NCI-H345 (cell line): ENCODE measurements at places on chromosomes 4 and X.

- DNase-seq, result no peak
These were observed 73.1 kb upstream of the EPGN start for GRCh38 chr4:74235135-74235534.

DNA sequence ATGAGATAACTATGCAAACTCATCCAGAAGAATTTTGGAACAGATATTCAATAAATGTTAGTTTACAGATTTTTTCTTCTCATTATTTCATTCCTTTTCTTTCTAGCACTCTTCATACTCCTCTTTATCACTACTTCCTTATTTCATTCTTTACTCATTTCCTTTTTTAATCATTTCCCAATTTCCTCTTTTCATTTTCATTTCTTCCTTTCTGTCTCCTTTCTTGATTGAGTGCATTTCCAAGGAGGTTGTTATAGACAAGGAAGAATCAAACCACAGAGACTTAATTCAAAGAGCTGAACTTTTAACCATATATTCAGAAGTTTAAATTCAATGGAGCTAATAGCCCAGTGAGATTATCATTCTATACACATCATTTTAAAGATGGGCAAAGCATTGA is 600.7 kb downstream of the ARAP2 start:
- no peak for DNase-seq

GRCh38 chrX:76029385-76029784 is 143.5 kb upstream of the PBDC1 start:
- DNase-seq, result no peak

DNA sequence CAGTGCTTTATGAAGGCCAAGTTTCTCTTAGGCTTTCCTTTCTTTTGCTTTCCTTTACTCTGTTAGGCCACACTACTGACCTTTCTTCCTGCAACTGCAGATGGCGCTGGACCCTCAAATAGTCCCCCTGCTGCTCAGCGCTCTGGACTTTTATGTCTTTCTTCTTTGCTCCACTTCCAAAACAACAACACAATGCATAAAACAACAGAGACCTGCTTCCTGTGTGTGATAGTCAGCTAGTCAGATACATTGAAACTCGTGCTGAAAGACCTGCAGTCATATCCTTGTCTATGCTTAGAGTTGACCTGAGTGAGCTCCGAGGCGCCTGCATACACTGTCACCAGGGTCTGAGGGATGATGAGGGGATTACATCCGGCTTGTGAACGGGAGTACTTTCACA is 108.9 kb upstream of the TEX13D start:
- DNase-seq, result no peak

DNA sequence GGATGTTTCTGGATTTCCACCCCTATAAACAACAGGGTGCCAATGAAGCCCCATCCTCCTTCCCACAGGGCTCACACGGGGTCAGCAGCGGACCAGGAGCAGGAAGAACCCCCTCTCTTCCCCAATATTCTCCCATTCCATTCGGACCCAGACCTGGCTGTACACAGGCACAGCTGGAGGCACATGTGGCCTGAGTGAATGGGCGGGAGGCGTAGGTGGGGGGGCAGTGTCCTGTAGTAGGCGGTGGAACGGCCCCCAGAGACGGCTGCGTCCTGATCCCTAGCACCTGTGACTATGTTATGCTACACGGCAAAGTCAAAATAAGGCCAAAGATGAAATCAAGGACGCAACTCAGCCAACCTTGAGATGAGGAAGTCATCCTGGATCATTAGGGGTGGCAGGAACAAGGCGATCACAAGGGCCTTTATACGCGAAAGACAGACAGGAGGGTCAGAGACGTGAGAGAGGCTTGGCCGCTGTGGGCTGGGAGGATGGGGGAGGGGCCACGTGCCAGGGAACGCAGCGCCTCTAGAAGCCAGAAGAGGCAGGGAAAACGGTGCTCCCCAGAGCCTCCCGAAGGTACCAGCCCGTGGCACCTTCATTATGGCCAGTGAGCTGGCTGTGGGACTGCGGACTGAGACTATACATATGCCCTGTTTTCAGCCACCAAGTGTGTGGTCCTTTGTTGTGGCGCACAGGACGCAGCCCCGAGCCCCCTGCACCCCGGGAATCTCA is 75.6 kb downstream of the WFS1 start:
- no peak for DNase-seq

- no peak for DNase-seq
These were observed 819.8 kb downstream of the CCSER1 start for GRCh38 chr4:90946945-90947344.

DNA sequence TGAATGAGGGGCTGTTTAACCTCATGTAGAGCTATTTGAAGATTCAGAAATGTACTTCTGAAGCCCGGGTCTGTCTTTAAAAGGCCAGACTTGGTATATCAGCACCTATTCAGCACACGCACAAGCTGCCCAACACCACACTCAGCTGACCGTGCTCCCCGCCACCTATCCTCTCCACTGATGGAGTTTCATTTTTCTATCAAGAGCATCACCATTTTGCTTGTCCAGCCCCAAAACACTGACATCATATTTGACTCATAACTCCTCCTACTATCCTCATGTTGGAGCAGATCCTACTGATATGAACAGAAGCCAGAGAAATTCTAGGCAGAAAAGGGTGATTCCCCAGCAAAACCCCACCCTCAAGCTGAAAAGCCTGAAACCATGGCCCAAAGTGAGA is 100.3 kb downstream of the SORBS2 start:
- no peak for DNase-seq

DNA sequence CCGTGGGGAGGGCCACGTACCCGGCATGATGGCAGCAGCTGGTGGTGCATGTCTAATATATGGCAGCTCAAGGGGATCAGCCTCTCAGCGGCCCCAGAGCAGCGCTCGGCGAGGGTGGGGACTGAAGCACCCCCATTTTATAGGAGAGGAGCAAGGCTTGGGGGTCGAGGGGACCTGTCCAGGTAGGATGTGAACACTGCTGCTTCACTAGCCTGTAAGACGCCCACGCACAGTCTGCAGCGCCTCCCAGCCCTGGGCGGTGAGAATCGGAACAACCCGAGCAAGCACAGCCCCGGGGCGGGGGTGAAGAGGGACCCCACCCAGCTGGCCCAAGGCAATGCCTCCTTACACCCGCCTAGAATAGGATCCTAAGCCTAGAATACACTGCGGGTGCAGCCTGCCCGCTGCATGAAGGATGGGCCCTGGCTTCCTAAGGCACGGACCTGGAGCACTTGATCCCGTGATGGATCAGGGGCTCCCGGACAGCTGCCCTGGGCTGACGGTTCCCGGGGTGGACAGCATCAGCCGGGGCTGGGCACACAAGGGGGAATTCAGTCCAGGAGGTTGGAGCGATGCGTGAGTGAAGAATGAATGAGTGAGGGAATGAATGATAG is 17.6 kb downstream of the ADRA2C start:
- no peak for DNase-seq

DNA sequence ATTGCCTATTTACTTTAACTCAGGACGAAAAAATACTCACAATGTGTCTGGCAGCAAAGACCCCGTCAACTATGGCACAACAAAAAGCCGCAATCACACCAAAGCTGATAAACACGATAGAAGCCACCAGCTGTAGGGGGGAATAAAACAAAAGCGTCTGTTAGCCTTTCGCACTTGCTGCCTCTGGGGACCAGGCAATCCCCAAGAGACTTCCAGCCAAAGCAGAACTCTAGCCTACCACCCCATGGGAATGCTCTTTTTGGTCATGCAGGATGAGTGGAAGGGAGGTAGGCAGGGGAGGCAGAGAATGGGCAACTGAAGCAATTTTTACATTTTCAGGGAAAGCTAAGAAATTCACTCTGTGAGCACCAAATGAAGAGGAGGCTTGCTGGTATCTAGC is 20.1 kb downstream of the TMEM255A start:
- no peak for DNase-seq

DNA sequence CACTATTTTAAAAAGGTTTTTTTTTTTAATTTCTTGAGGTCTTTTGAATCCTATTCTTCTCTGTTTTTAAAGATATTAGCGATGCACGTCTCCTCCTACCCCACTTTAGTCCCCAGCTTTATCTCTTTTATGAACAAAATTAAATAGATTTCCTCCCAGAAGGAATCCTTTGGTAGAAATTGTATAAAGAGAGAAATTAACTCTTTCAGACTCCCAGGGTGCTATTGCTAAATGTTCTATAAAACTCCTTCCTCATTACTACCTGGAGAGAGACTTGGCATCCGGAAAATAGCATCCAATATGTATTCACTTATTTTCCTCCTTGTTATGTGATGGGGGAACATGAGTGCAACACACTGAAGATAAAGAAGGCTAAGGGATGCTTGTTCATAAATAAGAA is 16.5 kb upstream of the PACRGL start:
- no peak for DNase-seq

DNA sequence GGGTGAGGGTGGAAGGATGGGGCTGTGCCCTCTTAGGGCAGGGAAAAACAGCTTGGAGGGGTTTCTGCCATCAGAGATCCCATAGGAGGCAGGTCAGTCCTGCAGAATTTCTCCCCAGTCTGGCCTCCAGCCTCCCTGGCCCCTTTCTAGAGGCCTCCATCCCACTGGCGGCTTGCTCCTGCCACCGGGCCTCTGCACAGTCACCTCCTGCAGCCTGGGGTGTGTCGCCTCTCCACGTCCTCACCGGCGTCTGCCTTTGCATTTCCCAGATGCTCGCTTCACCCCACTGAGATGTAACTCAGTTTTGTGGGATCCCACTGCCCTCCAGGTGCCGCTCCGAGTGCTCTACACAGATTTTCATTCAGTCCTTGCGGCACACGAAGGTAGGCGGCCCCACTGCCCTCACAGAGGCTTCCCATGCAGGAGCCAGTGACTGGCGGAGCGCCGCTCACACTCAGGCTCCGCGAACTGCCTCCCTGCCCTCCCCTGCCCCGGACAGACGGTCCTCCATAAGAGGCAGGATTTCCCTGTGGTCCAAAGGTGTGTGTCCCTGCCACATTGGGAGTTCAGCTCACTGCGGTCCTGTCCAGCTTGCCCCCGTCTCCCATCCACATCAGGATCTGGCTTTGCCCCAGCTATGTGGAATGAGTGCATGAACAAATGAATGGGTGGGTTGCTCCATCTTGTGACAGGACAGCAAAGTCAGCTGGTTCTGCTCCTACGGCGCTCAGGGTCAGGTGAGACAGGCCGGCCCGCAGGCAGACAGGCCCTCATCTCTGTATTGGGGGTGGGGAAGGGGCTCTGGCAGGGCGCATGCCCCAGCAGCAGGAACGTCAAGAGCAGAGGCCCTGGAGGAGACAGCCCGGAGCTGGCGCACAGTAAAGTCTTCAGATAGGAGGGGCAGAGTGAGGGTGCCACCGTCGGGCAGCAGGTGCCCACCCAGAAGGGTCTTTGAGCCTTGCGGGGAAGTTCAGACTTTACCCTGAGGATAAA is 2.7 kb upstream of the TMEM271 start:
- DNase-seq, result no peak

- no peak for DNase-seq
These were observed 45.0 kb downstream of the SLC9A7 start for GRCh38 chrX:46713672-46714490.

GRCh38 chr4:78971326-78971725 is 32.1 kb upstream of the PAQR3 start:
- no peak for DNase-seq

DNA sequence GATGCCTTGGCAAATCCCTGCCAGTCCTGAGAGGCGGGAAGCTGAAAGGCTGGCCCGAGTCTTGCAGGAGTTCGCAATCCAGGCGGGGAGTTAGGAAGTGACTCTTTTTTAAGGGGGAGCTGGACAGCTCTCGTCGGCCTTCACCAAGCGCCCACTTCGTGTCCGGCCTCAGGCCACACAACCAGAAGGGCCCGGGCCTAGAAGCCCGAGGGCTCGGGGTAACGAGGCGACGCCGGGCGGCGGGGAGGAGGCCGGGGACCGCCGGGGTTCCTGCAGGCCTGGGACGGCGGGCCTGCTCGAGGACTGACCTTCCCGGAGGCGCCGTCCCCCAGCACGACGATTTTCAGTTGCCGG is 395 bp downstream of the RAB28 start:
- peak; percentile 24 for DNase-seq

GRCh38 chr4:164779811-164780216 is 25.9 kb downstream of the SMIM31 start:
- DNase-seq, result peak; percentile 9

DNA sequence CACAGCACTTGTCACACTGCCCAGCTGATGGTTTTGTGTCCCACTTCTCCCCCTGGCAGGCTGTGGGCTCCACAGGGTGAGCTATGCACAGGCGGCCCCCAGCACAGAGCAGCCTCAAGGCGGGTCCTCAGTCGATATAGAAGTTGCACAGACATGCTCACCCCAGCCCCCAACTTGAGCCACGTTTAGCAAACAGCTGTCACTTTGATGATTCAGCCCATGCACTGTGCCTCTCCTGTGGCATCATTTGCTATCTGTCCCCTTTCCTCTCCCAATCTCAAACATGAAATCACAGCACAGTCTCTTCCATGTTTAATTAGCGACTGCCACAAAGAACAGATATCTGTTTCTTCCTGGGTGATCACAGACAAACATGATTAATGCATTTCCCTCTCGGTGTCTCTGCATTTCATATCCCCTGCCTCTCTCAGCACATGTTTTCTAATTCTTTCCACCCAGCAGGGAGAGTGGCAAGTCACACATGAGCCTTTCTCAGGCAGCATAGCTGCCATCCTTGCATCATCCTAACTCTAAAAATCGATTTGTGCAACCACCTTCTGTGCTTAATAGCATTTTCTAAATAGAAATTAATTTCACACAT is 204.9 kb downstream of the EVC2 start:
- no peak for DNase-seq

DNA sequence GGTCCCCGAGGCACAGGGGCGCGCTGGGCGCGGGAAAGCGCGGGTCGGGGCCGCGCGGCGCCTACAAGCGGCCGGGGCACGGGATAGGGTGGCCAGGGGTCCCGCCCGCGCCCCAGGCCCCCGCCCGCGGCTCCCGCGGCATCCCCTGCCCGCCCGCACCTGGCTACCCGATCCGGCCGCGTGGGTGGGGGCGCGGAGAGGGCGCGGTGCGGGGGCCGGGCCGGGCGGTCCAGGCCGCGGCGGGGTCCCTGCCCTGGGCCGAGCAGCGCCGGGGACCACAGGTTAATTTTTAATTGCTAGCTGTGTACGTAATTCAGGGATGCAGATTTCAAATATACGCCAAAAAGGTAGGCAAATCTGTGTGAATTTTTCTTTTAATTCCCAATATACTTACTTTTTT is 44.3 kb upstream of the FAM47C start:
- DNase-seq, result no peak

DNA sequence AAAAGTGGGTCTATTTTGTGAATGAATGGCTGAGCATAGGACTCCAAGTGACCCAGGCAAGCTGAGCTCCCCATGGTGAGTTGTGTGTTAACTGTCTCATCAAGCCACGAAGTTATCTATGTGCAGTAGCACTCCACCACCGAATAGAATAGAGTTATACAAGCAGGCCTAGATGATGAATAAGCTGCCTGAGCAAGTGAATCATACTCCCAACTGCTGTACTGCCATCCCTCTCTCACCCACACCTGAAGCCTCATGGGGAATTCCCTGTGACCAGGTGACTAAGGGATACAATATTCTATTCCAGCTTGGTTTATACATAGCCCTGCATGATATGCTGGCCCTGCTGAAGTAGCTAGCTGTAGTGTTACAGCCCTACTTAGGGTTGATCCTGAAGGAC is 38.7 kb downstream of the KDM5C start:
- DNase-seq, result no peak

DNA sequence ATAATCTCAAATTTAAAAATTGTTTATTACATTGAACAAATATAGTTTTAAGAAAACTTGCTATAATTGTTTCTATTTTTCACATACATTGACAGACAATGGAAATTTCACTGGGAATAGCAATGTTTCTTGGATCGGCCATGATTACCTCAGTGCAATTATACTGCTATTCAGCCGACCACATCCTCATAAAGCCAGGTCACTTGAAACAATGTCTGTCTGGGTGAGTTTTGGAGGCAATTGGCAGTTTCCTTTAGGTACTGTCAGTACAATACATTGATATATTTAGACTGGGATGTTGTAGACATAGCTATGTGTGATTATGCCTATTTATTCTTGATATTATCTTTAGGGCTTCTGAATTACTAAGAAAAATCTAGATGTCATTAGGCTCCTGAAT is 89.5 kb upstream of the VEGFC start:
- no peak for DNase-seq
